Stimulated activated CD8-positive, alpha-beta memory T cell treated with anti-CD3 and anti-CD28 coated beads, Interleukin-4, amount 100 ng/mL, for 1 hour (primary cell): ENCODE measurements at places on chromosomes 1 and 21.

- DNase-seq, result no peak
These were observed 3.2 kb downstream of the EVA1C start for GRCh38 chr21:32415451-32416398.

GRCh38 chr1:219587801-219588561 is 24.9 kb downstream of the ZC3H11B start:
- DNase-seq, result no peak

DNA sequence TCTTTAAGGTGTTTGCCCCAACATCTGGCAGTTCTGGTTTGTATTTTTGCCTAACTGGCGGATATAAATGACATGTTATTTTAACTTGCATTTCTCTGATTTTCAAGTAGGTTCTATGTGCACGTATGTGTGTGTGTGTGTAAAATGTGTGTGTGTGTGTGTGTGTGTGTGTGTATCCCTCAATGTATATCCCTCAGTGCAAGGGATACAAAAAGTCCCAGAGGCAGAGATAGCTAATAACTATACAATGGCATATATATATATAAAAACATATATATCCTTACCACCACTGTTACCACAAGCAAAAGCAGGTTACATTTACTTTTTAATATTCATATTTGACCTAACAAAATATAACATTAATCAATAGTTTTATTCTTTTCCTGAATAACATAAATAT is 95.0 kb upstream of the NR5A2 start:
- DNase-seq, result no peak

DNA sequence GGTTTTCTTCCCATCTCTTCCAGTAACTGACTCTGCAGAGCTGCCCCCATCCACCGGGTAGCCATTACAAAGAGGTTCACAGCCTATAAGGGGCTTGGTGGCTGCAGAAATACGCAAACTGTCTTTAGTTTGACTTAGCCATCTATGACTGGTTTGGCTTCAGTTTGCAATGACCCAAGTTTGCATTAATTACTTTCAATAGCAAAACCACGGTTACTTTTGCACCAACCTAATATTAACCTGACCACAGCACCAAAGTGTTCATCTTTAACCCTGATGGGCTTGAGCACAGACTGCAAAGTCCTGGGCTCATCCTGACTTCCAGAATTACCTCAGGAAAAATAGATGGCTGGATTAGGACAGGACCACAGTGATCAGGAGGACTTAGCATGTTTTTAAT is 2.2 kb upstream of the HAO2 start:
- no peak for DNase-seq

GRCh38 chr1:40890771-40891170 is 28.6 kb upstream of the CITED4 start:
- no peak for DNase-seq

DNA sequence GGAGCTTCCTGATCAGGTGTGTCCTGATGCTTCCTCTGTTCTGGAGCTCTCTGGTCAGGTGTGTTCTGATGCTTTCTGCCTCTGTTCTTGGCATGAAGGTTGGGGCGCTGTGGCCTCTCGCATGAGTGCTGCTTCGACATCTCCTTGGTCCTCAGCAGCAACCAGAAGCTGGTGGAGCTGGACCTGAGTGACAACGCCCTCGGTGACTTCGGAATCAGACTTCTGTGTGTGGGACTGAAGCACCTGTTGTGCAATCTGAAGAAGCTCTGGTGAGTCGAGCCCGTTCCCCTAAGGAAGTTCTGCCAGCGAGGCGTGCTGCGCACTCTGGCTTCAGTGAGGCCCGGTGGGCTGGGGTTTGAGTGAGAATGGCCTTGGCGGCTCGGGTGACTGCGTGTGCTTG is 18.0 kb downstream of the NLRP3 start:
- DNase-seq, result no peak

DNA sequence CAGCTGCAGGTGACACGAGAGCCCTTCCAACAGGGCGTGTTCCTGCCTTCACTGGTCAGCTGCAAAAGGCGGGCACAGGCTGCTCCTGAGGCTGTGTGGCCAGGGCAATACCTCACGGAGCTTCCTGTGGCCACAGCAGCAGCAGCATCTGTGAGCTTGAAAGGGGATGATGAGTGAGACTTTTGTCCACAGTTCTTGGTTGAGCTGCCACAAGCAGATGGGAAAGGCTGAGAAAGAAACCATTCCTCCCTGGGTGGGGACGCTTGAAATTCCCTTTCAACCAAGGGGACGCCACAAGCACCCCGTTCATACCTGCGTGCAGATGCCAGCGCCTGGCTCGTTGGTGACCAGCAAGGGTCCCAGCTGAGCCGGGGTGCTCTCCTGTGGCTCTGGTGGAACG is 37.6 kb downstream of the B3GALT5 start:
- DNase-seq, result no peak

- no peak for DNase-seq
These were observed 40.9 kb upstream of the PPIAL4F start for GRCh38 chr1:144551543-144552424.

- DNase-seq, result no peak
These were observed 123.2 kb upstream of the FGGY start for GRCh38 chr1:59173721-59174120.

- no peak for DNase-seq
These were observed 116.7 kb downstream of the RHOU start for GRCh38 chr1:228852024-228852423.

DNA sequence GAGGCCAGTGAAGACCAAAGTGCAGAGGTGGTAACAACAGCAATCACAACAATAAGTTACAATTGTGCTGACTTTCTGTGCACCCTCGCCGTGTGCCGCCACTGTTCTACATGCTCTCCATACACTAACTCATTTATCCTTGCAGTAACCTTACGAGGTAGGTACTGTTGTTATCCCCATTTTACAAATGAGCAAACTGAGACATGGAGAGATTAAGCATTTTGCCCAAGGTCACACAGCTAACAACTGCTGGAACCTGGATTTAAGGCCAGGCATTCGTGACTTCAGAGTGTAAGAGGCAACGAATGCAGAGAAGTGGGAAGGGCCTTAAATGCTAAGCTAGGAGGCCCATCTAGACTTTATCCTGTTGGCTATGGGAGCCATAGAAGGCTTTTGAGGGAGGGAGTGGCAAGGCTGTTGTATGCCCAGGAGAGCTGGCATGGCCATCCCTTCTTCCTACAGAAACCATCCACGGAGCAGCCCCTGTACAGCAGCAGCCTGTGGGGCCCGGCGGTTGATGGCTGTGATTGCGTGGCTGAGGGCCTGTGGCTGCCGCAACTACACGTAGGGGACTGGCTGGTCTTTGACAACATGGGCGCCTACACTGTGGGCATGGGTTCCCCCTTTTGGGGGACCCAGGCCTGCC is 36.6 kb downstream of the AZIN2 start:
- no peak for DNase-seq

DNA sequence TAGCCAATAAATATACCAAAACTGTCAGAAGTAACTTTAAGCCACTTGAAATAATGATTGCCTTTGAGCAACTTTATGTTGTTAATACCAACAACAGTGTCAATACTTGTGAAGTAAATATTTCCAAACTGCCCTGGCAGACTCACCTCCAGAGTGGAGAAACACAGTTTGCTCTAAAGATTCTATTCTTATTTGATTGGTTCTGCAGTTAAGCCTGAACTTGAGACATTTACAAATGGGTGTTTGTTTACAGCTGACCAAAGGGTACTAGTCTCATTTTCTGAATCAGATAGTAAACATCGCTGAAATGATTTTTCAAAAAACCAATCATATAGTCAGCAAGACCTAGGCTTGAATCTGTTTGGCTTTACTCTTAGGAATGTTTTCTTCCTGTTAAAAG is 1.3 kb upstream of the MYOC start:
- DNase-seq, result no peak

- DNase-seq, result no peak
These were observed 155.9 kb upstream of the NEGR1 start for GRCh38 chr1:72438270-72438669.

- DNase-seq, result no peak
These were observed 176.1 kb upstream of the TMEM51 start for GRCh38 chr1:14977338-14977931.

DNA sequence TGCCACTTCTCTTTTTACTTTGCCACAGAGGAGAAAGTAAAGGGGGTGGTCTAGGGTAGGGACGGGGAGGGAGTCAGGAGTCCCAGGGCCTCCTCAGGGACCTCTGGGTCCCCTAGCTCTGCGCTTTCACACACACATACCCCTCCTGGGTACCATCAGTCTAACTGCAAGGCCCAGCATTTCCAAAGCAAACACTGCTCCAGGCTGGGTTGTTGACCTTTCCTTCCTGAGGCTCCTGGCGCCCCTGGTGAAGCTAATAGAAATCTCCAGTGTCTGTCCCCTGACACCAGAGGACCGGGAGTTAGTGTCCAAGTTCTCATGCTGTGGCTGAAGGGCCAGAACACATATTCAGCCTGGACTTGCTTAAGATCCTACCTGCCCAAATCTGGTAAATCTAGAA is 3.9 kb downstream of the TMEM63A start:
- DNase-seq, result no peak

DNA sequence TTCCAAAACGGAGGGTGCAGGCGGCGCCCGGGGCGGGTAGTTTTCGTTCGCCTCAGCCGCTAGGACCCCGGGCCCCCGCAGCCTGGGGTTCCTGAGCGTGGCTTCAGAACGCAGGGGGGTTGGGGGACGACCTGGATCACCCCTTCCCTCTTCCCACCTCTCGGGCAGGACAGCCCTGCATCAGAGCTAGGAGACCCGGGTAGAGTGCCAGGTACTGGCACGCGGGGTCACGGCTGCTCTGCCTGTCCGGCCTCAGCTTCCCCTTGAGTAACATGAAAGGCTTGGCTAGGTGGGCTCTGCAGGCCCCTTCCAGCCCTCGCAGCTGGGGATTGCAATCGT is 484 bp downstream of the DFFB start:
- DNase-seq, result no peak

- DNase-seq, result no peak
These were observed 123.9 kb downstream of the PTBP2 start for GRCh38 chr1:96845464-96845863.

DNA sequence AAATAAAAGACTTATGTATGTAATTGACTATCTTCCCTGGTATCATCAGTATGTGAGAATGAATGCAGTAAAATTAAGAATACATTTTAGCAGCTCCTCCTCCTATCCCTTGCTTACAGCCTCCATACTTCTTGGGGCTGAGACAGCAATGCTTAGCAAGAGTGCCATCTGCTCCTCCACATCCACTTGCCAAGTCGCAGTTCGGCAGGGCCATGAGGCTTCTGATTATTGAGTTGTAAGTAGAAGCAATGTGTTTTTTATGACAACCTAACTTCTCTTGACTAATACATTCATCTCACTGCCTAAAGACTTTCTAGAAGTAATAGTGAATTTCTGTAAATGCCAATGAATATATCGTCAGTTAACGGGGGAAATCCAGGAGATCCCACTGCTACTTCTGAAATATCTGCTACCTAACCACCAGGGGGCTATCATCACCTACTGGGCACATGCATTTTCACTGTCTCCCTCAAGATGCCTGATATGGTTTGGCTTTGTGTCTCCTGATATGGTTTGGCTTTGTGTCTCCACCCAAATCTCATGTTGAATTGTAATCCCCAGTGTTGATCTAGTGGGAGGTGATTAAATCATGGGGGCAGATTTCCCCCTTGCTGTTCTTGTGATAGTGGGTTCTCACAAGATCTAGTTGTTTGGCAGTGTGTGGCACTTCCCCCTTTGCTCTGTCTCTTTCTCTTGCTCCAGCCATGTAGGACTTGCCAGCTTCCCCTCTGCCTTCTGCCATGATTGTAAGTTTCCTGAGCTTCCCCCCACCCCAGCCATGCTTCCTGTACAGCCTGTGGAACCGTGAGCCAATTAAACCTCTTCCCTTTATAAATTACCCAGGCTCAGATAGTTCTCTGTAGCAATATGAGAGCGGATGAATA is 59.6 kb downstream of the EXTL2 start:
- no peak for DNase-seq

GRCh38 chr1:208025031-208025430 is 114.1 kb upstream of the CD34 start:
- DNase-seq, result no peak

GRCh38 chr1:3788756-3789420 is 7.4 kb downstream of the LRRC47 start:
- DNase-seq, result no peak

GRCh38 chr1:212190169-212190568 is 95.0 kb upstream of the PPP2R5A start:
- no peak for DNase-seq

DNA sequence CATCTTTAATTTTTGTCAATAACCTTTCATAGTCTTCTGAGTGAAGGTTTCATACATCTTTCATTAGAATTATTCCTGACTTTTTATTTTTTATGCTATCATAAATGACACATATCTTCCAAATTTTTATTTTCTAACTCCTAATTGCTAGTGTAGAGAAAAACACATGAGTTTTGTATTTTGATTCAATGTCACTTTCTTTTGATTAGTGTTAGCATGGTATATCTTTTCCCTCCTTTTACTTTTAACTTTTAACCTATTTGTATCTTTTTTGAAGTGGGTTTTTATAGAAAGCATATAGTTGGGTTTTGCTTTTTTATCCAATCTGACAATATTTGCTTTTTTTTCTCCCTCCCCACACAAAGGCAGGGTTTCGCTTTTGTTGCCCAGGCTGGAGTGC is 43.2 kb downstream of the SDCCAG8 start:
- no peak for DNase-seq
